ENCODE measurements at places on chromosomes 2 and 18.
A peak's percentile ranks its signal among the peaks of the same experiment; 100 is the strongest.

- no peak for DNase-seq
Observed at GRCh38 chr18:21996351-21996826, 173.0 kb upstream of the GATA6 start.

DNA sequence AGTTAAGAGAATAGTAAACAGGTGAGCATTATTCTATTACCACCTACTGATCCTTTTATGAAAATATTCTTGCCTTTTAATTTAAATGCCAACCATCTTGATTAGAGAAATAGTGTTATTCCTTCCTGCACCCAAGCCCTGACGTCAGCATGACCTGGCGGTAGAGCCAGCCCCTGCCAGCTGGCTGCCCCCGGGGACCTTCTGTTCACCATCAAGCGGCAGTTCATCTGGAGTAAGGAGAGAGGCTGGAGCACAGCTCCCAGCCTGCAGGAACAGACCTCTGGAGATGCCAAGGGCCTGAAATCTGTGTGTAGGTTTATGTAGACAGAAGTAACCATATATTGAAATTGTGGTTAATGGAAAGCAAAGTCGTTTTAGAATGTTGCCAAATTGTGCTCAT is 171.8 kb downstream of the GBX2 start:
- no peak for DNase-seq

DNA sequence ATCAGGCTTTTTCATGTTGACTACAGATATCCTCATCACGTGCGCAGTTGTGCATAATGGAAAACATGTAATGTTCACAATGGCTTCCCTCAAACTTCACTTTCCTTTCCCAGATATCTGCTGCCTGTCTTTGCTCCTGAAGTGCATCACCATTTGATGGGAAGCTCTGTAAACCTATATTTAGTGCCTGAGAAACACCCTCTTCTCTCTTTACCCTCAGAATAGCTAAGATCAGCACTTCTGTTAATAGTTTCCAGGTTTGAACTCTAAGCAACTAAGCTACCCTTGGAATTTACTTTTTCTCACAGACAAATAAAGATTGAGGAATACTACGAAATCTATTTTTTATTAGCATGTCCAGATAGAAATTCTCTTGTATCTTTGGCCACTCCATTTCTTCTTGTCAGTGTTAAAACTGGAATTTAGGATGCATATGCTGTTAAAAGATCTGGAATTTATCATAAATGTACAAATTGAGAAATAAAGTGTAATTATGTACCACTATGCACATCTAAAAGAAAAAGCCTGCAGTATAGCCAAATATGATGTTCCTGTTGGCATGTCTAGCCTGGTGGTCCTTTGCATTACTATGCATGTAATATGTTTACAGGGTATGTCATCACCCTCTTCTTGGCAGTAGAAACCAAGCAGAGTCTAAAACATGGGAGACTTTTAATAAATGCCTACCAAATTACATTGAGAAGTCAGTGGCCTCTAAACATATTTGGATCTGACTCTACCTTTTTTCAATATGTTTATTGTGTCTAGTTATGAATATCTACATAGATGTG is 278.7 kb downstream of the FIGN start:
- no peak for DNase-seq

DNA sequence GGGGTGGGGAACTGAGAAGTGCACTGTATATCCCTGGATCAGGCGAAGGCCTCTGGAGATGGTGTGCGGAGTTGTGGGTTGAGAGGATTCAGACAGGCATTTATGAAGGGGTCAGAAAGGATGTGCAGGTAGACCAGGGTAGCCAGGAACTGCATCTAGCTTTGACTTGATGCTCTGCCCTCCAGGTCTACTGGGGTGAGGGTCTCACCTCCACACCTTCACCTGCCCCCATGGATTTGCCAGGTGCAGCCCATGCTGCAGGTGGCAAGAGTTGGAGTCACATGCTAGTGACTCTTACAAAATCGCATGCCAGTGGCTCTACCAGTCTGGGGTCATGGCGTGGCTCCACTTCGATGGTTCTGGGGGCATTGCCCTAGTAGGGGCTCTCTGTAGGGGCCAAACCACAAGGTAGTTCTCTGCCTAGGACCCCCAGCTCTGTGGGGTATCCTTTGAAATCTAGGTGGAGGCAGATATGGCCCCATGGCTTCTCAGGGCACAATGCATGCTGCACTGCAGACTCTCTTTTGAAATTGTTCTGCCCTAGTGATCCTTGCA is 18.9 kb upstream of the KCNF1 start:
- DNase-seq = no peak

GRCh38 chr2:81734981-81735380 is 1430.4 kb upstream of the LRRTM1 start:
- DNase-seq = no peak

- DNase-seq = no peak
Observed at GRCh38 chr2:211829725-211830124, 708.9 kb downstream of the ERBB4 start.

GRCh38 chr18:4004183-4004829 is 450.8 kb downstream of the DLGAP1 start:
- no peak for DNase-seq

- peak; percentile 42 for DNase-seq
Observed at GRCh38 chr2:99489063-99489760, 605 bp downstream of the REV1 start.

DNA sequence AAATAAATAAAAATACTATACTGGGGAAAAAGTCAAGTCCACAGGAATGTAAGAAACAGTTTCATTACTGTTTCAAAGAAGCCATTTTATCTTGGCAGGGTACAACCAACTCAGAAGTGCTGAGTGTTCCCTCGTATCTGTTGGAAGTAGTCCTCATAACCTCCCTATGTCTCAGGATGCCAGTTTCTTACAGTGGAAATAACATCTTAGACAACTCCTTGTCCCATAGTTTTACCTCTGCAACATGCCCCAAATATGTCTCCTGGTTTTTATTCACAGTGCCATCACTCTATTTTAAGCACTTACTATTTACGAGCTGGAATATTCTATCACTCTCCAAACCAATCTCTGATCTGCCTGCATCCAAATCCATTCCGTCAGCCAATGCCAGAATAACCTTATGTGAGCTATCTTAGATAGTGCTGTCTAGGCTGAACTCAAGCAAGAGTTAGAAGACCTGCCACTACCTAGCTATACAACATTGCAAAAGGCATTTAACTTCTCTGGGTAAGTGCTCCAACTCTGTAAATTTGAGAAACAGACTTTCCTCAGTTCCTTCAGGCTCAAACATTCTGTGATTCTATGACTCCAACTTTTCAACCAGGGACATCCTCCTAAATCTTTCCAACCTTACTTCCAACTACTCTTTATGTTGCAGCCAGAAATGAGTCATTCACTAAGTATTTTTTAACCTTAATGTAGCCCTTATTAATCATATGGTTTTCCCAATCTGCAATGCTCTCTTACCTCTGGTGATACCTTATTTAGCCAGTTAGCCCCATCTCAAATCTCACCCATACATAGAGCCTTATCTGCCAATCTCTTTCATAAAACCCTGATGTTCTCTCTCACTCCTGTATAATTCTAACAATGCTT is 66.7 kb downstream of the RTN4 start:
- no peak for DNase-seq

DNA sequence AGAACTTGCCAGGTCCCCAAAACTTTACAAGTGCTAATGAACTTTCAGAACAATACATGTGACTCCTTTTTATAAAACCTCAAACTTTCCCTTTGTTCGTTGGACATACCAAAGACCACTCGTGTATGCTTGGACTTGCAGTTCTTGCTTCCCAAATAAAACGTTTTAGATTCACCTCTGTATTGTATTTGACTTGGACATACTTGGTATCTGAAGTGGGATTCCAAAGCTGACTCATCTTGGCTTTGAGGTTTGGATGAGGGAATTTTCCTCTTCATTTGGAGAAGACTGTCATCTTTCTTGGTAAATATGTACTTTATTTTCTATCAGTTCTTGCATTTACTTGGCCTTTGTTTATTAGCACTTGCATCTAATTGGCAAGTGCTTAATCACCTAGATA is 8.0 kb upstream of the CYB5A start:
- no peak for DNase-seq

- DNase-seq = no peak
Observed at GRCh38 chr2:120447127-120447785, 101.3 kb downstream of the INHBB start.

DNA sequence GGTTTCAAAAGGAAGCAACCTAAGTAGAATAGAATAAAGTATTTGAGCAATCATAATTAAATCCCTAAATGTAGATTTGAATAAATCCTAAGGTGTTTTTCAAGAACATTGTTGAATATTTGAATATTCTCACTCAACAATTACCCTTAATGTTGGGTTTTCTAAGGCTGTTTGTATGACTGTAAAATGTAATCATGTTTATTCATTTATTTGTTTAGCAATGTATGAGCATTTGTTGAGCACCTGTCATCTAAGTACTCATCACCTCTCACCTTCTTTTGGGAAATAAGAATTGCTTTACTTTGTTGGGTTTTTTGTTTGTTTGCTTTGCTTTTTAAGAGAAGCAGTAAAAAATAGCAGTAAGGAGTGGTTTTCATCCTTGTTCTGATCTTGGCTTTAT is 66.0 kb downstream of the MAPRE2 start:
- DNase-seq = no peak

- no peak for DNase-seq
Observed at GRCh38 chr2:224870341-224870740, 154.2 kb upstream of the CCDC195 start.

DNA sequence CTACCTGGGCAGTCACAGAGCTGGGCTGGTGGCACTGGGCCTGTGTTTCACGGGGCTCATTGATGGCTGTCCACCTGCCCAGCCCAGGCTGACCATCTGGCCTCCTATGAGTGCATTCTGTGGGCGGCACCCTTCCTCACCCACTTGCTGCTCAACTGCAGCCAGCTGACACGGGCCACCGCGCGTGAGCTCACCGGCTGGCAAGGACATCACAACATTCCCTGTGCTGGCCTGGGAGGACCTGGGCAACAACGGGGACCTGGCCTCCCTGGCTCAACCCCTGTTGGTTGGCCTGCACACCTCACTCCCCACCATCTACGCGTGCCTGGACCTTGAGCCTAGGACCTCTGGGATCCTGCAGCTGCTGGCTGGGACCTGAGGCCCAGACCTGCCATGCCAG is 98.2 kb upstream of the DTNA start:
- no peak for DNase-seq

- no peak for DNase-seq
Observed at GRCh38 chr2:107091163-107091864, 205.3 kb upstream of the ST6GAL2 start.

DNA sequence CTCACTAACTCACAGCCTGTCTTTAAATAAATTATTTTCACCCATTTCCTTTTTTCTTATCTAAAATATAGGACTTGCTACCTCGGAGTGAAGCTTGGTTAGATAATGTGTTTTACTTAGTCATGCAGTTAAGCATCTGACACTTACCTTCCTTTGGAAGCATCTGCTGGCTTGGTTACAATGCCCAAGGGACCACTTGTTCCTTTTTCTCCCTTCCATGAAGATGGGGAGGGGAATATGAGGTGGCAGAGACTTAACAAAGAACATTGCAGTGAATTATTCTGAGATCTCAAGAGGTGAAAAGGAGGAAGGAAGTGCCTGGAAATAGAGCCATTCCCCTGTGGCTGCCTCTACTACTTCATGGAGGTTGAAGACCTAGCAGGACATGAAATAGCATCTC is 145.4 kb upstream of the FOSL2 start:
- no peak for DNase-seq

DNA sequence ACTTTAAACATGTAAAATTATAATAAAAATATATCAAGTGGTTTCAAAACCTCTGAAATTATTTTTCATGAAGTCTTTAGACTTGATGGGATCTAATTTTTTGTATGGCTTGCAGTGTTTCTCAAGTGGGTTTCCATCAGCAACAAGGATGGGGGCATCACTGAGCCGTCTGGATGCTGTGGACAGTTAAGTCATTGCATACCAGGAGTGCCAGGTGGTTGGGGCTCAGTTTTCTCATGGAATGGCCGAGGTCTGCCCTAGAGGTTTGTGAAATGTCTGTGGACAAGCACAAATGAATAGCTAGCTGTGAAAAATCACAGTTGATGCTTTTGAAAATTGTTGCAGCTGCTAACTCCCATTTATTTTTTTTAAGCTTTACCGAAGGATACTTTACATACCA is 1.7 kb downstream of the PRELID3A start:
- DNase-seq = no peak

DNA sequence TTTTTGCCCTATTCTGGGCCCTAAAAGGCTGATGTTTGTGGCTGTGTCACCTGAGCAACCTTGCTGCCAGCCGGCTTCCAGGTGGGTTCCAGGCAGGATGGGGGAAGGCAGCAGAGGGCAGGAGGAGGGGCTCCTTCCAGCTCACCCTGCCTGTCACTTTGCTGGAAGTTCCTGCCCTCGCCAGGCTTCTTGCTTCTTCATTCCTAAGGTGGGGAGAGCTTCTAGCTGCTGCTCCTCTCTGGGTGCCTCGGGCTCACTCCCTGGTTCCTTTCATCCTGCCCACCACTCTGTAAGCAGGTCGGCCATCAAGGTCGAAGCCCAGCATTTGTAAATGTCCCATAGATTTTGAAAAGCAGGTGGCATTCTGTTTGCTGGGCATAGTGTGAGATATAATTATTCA is 249.4 kb upstream of the HS6ST1 start:
- no peak for DNase-seq

GRCh38 chr2:85799215-85799956 is 45.6 kb downstream of the ATOH8 start:
- DNase-seq = no peak

GRCh38 chr2:33391529-33392255 is 84.8 kb upstream of the RASGRP3 start:
- DNase-seq = no peak

- no peak for DNase-seq
Observed at GRCh38 chr2:113077921-113078320, 10.2 kb downstream of the IL1F10 start.

- no peak for DNase-seq
Observed at GRCh38 chr2:65630643-65631042, 198.2 kb upstream of the SPRED2 start.

DNA sequence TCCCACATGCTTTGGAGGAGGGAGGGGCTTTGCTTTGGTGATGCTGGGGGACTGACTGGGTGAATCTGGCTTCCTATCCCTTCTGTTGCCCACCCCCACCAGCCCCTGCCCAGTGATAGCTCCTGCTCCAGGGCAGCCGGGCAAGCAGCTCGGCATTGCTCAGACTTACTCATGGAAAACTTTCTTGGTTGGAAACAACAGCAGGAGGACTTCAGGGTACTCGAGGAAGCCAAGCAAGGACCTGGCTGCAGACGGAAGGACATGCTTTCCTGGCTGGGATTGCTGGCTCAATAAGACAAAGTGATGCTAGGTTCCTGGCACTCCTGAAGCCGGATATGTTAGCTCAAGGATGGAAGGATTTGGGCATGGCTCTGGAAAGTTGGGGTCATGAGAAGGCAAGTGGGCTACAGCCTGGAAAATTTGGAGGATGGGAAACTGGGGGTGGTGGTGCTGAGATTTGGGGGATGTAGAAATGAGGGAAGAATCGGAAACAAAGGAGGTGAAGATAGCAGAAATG is 3.1 kb downstream of the SPEG start:
- no peak for DNase-seq

DNA sequence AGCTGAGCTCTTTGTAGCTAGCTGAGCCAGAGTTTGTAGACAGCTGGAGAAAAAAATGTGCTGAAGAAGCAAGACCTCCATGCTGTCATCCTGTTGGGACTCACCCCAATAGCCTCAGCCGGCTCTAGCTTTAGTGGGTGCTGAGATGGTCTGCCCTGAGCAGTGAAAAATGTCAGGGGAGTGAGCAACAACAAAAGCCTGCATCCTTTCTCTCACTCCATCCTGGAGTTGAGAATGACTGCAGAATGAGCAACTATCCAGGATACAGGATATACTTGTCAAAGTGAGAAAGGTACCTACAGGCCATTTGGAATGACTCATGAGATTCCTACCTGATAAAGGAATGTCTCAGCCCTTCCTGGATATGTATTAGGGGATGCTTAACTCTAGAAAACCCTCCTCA is 146.1 kb upstream of the DLX2 start:
- DNase-seq = no peak

Data from stimulated activated CD4-positive, alpha-beta T cell treated with anti-CD3 and anti-CD28 coated beads, Interleukin-4, amount 100 ng/mL, for 1 hour (primary cell).